HuH-7 (cell line): ENCODE measurements at places on chromosomes 16 and 17.

DNA sequence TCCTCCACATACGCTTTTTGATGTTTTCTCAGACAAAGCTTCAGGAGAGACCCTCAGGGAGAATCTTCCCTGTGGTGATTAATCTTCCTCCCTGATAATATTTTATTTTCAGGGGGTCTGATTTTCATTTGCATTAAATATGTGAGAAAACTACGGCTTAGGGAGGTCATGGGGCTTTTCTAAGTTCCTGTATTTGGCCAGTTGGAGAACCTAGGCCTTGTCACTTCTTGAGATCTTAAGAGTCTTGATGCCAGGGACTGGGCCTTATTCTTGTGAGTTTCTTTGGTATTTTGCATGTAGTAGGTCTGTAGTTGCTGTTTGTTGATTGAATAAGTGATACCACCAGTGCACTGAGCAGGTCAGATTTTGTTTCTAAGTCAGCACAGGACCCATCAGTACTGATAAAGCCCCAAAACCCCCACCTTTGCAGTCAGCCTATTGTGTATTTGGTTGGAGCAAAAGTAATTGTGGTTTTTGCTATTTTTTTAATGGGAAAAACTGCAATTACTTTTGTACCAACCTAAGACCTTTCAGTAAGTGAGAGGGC lies 130.1 kb downstream of the PRKCA start:
- no peak for DNase-seq

- DNase-seq = no peak
Measured at GRCh38 chr17:74437702-74438101, 5.8 kb downstream of the GPRC5C start.

DNA sequence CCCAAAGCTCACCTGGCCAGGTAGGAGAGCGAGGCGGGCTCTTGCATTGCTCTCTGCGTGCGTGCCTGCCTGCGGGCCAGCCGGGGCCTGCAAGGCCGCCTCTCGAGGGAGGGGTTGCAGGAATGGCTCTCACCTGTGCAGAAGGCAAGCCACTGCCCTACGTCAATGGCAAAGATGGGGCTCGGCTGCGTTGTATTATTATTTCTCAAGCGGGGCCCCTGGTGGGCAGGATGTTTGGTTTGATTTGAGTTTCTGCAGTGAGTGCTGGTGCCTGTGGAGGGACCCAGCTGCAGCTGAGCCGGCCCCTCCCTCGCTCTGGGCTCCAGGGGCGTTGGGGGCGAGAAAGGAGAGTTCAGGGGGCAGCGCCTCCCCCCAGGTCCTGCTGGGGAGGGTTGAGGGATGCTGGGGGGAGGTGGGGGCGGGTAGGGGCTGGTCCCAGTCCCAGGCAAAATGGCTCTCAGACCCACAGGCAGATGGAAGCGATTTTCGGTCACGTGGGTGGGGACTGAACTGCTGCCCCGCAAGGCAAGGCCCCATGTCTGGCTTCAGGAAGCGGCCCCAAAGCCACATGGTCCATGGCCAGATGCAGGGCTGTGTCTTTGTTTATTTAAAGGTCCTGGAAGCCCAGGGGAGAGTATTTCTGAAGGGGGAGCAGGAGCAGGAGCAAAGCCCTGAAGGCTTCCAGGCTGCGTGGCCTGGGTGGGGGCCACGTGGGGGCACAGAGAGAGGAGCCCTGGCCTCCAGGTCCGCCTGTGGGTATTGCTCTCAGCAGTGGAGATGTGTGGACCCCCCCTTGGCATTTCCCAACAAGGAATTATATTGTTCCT lies 338.8 kb downstream of the SEC14L1 start:
- no peak for DNase-seq

- DNase-seq = no peak
Measured at GRCh38 chr17:67435786-67436185, 58.7 kb downstream of the PITPNC1 start.

DNA sequence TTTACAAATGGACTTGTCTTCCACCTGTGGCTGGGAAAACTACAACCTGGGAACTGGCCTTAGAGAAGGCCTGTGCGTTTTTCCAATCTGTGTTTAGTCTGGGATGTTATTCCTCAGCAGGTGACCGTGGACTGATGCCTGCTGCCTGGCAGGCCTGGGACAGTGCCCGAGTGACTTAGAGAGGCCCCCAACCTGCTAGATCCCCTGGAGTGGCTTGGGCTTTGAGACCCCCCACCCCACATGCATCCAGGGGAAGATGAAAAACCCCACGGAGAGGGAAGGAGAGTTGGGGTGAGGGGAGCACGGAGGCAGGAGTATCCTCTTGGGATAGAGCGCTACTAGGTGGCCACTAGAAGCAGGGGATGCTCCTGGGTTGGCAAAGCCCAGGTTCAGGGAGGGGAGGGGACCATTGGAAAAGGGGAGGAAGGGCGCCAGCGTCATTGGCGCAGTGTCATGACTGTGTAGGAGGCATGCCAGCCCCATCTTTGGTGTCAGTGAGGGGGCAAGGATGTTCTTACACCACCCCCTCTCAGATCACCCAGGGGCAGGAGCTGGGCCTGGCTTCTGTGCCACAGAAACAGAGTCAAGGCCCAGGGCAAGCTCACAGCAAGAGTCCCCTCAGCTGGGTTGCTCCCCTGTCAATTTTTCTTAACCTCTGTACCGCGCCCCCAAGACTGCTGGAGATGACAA lies 54.1 kb downstream of the MEAK7 start:
- no peak for DNase-seq

DNA sequence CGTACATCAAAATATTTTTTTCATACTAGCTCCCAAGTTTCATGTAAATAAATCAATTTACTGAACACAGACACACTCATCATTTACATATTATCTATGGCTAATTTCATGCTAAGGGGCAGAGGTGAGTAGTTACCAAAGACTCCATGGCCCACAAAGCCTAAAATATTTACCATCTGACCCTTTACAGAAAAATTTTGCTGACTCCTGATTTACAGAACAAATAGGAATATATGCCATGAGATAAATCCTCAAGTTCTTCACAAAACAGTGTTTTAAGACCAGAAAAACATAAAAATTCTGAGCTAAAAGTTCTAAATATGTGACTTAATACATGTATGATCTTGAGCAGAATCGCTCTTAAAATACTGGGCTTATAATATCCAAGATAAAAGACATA lies 36.6 kb upstream of the PHLPP2 start:
- DNase-seq = no peak

GRCh38 chr16:57061084-57061905 lies 31.1 kb upstream of the CPNE2 start:
- no peak for DNase-seq

DNA sequence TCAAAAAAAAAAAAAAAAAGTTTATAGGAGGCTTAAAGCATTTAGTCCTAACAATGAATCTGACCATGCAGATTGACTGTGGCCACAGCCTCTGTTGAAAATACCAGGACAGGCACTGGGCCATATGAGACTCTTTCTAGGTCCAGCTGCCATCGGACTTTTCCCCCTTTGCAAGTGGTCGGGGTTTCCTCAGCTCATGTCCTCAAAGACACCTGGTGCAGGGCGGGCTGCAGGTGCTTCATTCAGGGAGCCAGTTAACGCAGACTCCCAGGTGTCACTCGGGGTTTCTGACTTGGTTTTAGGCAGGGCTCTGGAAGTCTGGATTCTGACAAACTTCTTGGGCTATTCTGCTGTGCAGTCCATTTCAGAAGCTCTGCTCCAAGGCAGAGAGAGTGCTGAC lies 20.9 kb downstream of the ELAC2 start:
- DNase-seq = no peak

- peak; percentile 49 for DNase-seq
Measured at GRCh38 chr17:48100591-48101011, 677 bp downstream of the CBX1 start.

DNA sequence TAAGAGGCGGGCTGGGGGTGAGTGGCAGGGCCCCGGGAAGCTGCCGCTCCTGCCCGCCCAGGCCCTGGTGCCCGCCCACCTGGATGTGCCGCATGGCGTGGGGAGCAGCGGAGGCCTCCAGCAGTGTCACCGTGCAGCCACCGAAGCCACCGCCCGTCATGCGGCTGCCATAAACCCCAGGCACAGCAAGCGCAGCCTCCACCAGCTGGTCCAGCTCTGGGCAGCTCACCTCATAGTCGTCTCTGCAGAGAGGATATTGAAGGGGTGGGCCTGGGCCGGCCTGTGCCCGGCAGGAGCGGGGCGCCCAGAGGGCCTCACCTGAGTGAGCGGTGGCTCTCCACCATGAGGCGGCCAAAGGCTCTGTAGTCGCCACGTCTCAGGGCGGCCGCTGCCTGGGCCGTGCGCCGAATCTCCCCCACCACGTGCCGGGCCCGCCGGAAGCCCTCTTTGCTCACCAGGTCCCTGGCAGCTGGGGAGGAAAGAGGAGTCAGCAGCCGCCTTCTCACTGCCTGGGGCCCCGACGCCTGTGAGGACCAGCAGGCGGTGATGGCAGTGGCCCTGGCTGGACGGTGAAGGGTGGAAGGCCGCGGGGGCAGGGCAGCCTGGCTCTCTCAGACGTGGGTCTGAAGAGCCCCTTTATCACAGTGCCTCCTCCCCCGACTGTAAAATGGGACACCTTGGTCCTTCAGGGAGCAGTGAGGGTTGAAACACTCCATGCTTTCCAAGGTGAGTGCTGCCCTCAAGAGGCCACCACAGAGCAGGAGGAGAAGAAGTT lies 6.7 kb downstream of the GALK1 start:
- no peak for DNase-seq

- DNase-seq = no peak
Measured at GRCh38 chr16:46975908-46976470, 2.5 kb upstream of the DNAJA2 start.

DNA sequence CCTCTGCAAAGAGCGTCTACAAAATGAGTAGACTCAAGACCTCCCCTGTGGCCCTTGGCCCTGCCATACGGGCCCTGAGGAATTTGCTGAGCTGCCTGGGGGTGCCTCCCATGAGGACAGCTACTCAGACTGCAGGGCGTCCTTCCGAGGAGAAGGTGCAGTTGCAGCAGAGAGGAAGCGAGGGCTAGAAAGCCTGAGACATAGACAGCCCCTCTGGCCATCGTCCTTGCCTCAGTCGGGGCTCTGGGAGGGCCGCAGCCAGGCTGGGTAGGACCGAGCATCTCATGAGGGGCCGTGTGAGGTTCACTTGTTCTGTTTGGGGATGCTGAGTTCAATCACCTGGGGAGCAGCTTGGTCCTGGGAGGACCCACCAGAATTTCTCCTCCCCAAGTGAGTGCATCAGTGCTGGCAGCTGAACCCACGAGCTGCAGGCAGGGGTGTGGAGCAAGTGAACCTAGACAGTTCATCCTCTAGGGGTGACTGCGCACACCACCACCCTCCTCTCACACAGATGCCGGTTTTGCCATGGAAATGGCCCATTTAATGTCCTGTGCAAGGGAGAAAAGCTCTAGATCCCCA lies 20.3 kb downstream of the RAB11FIP4 start:
- DNase-seq = no peak

DNA sequence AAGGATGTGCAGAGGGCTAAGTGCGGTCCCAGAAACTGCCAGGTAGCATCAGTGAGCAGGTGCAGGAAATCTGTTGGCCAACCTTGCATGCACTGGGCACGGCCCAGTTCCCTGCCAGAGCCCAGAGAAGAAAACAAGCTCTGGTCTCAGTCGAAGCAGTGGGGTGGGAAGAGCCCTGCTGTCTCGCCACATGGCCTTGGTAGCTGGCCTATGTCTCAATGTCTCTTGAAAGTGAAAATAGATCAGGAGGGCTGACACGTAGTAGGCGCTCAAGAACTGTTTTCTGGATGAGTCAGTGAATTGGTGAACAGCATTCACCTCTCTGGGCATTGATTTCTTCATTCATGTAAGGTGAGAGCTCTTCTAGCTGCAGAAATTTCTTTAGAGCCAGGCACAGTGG lies 90.4 kb downstream of the MARF1 start:
- DNase-seq = no peak

- no peak for DNase-seq
Measured at GRCh38 chr16:23302045-23302956, at the start of gene SCNN1B. Gene SCNN1B (plus strand): TSS chr16:23302302. CDS start chr16:23348600, 46,298 bp downstream.

DNA sequence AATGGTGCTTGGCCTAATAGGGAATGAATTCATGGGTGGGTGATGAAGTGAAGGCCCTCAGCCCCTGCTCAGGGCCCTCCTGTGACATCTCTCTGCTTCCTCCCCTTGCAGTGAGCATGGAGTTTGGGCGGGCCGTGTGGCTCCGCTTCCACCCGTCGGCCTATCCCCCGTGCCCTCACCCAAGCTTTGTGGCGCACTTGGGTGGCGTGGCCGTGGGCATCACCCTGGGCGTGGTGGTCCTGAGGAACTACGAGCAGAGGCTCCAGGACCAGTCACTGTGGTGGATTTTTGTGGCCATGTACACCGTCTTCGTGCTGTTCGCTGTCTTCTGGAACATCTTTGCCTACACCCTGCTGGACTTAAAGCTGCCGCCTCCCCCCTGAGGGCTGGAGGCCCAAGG lies 21.1 kb downstream of the C17orf75 start:
- DNase-seq = no peak

DNA sequence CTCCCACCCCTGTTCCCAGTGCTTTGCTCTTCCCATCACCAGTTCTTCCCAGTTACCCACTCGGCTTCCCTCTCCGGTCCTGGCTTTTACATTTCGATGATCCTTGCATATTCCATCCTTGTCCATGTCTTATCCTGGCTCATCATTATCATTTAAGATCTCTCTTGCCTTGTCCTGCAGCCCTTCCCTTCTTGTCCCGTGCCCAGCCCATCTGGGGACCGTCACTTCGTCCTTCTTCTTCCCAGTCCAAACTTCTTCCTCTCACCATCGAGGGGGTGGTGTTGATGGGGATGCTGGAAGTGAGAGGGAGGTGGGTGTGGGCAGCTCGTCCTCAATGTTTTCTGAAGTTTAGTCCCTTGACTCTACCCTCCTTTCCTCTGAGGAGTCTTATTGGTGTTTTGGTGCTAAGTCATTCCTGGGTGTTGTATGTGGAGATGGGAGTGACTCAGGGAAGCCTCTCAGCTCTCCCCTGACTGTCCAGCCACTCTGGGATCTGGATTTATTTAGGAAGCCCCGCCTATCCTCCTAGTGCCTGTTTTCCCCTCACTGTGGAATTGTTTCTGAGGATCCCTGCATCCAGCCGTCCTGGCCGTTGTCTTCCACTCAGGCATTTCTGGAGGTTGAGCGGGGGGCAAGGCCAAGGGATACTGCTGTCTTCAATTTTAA lies 975 bp downstream of the SNX29 start:
- DNase-seq = no peak

DNA sequence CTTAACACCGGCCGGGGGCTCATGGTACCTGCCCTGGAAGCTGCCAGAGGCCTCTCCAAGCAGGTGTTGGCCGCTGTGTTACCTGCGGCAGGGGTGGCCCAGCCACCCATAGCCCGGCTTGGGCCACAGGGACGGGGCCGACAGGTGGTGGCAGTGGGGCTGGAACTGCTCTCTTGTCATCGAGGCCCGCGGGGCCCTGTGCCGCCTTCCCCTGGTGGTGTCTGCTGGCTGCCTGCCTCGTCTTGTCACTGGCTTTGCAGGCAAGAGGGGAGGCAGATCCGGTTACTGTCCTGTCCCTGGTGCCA lies 27.1 kb downstream of the GSE1 start:
- no peak for DNase-seq

- DNase-seq = no peak
Measured at GRCh38 chr17:48225725-48226567, 118.4 kb downstream of the SNX11 start.
